HuH-7.5 (cell line): ENCODE measurements at places on chromosomes 3 and 15.

DNA sequence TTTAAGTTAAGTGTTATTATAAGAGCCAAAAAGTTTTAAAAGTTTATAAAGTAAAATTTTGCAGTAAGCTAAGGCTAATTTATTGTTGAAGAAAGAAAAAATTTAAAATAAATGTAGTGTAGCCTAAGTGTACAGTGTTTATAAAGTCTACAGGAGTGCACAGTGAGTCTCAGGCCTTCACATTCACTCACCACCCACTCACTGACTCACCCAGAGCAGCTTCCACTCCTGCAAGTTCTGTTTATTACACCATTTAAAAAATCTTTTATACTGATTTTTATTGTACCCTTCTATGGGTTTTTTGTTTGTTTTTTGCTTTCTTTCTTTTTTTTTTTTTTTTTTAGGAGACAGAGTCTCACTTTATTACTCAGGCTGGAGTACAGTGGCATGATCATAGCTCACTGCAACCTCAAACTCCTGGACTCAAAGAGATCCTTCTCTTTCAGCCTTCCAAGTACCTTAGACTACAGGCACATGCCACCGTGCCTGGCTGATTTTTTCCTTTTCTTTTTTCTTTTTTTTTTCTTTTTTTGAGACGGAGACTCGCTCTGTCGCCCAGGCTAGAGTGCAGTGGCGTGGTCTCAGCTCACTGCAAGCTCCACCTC, 25.9 kb downstream of the CSTA start:
- no peak for DNase-seq

DNA sequence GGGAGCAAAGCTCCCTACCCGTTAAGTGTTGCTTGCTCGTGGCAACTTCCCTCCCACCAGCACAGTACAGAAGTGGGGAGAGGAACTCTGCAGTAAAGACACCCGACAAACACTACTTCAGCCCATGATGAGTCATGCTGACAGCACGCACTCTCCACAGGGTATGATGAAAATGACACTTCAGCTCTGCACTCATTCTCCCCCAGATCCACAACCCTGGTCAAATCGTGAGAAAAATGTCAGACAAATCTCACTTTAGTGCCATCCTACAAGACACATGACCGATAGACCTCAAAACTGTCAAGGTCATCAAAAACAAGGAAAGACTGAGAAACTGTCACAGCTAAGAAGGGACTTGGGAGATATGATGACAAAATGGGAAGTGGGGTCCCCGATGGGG, 278.9 kb downstream of the OCA2 start:
- no peak for DNase-seq

- no peak for DNase-seq
Measured at GRCh38 chr3:127844326-127844942, 22.1 kb upstream of the MGLL start.

GRCh38 chr3:87318617-87319021, 42.2 kb upstream of the POU1F1 start:
- DNase-seq, result no peak

DNA sequence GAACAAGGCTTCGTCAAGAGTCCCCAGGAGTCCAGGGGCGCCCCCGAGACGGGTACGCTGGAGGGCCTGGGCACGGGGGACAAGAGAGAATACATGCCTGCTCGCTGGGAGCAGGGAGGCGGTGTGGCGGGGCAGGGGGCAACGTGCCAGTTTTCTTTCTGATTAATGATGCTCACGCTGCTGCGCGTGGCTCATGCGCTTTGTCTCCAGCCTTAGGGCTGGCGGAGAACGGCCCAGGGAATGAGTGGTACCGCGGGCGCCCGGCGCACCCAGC, 408 bp upstream of the ARPP21 start:
- no peak for DNase-seq

- DNase-seq, result no peak
Measured at GRCh38 chr3:53132347-53132746, 2.1 kb upstream of the RFT1 start.

- DNase-seq, result no peak
Measured at GRCh38 chr3:158458464-158458863, 112.5 kb upstream of the MLF1 start.

DNA sequence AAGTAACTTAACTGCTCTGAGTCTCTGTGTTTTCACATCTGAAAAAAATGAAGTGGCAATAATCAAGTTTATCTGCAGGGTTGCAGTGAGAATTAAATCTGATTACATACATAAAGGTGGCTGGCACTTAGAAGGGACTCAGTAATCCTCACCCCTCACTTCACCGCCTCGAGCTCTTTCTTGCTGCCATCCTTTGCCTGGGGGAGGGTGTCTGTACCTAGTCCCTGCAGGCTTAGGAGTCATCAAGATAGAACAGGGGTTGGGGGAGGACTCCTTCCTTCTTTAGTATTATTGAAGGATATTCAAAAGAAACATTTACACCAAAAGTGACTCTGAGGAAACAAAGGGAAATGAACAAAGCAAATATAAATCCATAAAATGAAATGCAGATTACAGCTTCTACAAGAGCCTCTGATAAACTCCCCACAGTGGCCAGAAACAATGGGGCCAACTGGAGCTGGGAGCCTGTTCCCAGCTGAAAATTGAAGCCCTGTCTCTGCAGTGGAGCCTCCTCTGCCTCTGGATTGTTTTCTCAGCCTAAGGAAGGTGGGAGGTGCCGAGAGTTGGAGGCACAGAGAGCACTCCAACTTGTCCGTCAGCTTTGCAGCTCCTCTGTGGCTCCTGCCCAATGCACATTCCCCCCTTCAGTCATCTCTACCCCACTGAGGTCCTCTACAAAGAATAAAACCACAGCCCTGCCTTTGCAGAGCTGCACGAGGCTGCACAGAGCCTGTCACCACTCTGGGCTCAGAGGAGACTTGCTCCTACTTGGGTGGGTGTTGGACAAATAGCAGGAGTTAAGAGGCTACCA, 41.8 kb downstream of the CRYGS start:
- no peak for DNase-seq

DNA sequence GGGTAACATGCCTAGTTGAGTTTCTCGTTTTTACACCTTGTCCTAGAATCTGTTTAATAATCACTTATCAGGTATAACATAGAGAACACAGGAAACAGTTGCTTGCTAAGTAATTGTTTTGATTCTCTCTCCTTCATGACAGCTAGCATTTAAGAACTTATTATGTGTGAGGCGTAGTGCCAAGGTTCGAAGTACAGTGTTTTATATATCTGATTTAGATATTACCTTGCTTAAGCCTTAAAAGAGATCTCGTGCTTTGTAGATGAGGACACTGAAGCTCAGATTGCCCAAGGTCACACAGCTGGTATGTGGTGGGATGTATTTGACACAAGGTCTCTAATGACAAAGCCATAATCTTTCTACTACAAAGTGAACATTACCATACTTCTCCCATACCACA, 29.0 kb upstream of the IFT57 start:
- DNase-seq, result no peak

DNA sequence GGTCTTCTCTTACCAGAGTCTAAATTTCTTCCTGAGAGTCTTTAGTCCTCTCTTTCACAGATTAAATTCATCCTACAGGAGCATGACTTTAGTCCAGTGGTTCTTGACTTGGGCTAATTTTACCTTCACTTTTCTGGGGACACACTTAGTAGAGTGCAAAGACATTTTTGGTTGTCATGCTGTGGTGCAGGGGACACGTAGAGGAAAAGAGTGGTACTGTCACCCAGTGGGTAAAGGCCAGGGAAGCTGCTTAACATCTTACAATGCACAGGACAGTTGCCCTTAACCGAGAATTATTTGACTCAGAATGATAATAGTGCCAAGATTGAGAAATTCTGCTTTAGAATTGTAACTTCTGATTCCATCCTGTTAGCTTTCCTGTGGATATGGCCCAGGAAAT, 772.5 kb upstream of the GRM7 start:
- no peak for DNase-seq

- DNase-seq, result no peak
Measured at GRCh38 chr3:49998326-49998725, 58.4 kb downstream of the RBM6 start.

DNA sequence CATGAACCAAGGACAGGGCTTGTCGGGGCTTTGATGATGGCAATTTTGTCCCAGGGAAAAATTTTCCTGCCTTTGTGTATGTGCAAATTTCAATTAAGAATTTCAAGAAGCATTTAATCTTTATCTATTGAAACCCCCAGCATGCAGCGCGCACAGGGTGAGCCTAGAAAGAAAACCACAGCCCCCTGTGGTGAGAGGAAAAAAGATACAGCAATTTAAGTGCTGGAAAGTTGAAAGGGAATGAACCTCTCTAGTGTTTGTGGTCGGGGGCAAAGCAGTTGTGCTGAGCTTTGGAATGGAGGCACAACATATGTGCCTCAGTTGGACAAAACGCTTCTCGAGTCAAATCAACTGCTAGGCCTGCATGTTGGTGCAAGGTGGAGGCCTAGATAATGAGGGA, 111.8 kb upstream of the C15orf61 start:
- DNase-seq, result no peak

DNA sequence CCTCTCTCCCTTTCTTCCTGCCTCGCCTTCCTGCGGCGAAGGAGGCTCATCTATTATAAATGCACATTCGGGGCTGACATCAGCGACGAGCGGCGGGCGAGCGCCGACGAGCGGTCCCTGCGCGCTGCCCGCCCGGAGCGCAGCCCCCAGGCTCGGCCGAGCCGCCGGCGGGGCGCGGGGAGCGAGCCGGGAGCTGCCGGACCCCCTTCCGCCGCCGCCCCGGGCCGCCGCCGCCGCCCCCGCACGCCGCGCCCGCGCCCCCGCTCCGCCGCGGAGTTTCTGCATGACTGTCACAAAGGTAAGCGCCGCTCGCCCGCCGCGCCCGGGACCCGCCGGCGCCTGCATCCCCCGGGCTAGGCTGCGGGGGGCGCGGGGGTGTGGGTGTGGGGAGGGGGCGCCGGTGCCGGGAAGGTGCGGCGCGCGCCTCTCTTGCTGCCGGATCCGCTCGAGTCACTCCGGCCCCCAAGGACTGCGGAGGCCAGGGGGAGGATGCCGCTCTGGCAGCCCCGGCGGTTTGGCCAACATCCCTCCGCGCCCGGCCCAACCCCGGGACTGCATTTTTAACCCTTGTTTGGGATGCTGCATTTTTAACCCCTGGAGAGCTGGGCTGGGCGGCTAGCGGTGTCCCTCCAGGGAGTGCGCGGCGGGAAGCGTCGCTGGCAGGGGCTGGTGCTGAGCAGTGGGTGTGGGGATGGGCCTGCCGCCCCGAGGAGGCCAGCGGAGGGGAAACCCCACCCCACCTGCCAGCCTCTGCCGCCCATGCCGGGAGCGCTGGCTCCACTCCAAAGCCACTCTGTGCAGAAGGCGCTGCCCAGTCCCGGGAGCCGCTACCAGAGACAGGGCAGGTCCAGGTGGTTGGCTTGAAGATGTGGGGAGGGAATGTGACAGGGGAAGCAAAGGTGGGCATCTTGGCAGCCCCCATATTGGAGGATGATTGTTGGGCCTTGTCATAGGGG, at the start of gene CORO2B:
Gene CORO2B, plus strand, starts transcription at position 14 of the 956 bp plus-strand sequence. Its CDS starts 270 bp downstream, at position 284.
- no peak for DNase-seq

DNA sequence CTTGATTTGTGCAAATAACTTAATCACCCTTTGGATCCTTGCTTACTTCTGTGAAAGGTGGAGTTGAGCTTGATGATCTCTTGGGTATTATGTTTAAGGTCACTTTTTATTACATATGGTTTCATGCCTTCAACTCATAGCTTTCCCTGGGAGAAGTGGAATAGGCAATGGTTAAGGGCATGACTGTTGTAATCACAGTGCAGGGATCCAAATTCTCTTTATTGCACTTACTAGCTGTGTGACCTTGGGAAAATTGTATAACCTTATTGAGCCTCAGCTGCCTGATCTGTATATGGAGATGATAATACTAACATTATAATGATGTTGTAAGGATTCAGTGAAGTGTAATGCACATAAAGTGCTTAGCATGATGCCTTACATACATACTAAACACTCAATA, 59.1 kb downstream of the PLCL2 start:
- no peak for DNase-seq

GRCh38 chr3:49606427-49606826, 52.1 kb downstream of the BSN start:
- DNase-seq, result no peak

DNA sequence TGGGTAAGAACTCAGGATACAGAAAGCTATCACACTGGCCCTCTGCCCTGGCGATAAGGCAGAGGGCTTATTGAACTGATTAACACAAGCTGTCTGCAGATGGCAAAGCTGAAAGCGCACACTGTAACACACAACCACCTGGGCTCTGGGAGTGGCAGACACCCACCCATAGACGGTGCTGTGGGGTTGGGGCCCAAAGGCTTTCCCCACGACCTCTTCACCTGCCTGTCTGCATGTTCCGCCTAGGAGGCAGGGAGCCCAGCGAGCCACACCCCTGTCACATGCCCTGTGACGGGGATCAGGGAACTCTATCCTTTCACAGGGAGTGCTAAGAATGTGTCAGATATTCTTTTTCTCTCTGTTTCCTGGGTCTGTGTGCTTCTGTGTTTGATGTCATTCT, 12.1 kb upstream of the TFG start:
- DNase-seq, result no peak

GRCh38 chr3:13549623-13550422, 898 bp downstream of the FBLN2 start:
- DNase-seq, result no peak

DNA sequence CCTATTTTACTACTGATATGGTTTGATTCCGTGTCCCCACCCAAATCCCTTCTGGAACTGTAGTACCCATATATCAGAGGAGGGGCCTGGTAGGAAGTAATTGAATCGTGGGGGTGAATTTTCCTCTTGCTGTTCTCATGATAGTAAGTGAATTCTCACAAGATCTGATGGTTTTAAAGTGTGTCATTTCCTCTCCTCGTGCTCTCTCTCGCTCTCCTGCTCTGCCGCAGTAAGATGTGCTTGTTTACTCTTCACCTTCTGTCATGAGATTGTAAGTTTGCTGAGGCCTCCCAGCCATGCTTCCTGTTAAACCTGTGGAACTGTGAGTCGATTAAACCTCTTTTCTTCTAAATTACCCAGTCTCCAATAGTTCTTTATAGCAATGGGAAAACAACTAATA, 81.2 kb upstream of the ZBTB20 start:
- no peak for DNase-seq

DNA sequence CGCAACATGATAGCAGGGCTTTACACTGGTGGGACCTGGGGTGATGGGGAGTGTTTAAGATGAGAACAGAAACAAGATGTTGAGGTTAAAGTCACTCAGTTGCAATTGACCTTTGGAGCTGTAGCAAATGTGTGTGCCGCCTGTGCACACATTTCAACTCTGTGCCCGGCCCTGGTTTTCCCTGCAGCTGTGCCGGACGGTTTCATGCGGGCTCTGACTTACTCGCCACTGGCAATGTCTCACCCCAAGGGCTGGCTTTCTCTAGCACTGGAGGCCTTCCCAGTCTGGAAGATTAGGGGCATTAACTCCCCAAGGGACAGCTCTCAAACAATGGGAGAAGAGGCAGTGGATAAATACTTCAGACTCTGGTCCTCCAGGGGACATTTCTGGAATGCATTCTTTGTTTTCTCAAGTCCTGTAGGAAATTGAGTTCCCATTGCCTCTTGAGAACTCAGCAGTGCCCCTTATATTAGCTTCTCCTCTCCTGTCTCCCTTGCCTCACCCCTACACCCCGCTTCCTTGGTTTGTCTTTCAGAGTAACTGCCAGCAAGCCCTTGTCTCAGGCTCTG, 152.5 kb downstream of the EDEM1 start:
- no peak for DNase-seq
